Effector memory CD4-positive, alpha-beta T cell (primary cell): ENCODE measurements at places on chromosomes 2 and 18.

DNA sequence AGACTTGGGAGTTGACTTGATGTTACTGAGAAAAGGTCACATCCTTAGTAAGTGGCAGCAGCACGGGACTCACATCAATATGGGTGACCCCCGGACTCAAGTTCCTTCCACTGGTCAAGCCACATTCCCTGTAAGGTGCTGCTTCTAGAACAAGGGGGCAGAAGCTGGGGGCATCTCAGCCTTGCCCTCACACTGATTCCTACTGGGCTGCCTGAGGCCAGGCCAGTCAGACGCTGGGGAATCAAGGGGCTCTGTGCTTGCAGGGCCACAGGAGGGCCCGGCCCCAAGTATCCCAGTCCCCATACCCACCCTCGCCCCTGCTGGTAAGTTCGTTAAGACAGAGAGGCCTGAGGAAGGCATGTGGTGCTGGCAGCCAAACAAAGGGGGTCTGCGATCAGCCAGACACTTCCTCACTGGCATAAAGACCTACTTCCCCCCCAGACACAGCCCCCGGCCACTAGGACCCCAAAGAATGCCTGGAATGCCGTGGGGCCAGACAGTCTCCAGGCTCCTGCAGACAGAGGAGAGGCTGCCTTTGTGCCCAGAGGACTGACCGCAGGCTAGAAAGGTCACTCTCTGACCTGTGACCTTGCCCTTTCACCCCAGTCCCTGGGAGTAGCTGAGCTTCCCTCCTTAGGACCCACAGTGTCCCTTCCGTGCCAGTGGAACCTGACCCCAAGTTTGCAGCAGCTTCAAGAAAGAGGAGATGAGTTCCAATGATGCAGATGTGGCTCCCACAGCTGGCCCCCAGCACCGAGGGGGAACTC lies 83.6 kb downstream of the HS1BP3 start:
- no peak for DNase-seq

DNA sequence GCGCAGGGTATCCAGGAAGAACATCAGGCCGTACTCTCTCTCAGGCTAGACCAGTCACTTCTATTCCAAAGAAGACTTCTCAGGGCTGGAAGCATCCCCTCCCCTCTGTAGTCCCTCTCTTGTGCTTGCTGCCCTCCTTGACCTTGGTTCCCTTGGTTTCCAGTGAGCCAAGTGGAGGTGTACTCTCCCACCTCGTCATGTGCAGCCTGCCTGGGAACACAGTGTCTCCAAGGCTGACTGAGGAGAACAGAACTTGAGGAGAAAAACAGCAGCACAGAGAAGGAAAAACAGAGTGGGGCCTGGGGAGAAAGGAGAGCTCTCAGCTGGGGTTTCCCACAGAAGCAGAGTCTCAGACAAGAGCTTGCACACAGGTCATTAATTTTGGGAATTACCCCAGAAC lies 52.7 kb downstream of the HAUS1 start:
- no peak for DNase-seq

GRCh38 chr2:139805441-139805840 lies 1025.3 kb upstream of the NXPH2 start:
- DNase-seq, result no peak

- no peak for DNase-seq
Measured at GRCh38 chr2:54545702-54546450, 89.7 kb downstream of the SPTBN1 start.

DNA sequence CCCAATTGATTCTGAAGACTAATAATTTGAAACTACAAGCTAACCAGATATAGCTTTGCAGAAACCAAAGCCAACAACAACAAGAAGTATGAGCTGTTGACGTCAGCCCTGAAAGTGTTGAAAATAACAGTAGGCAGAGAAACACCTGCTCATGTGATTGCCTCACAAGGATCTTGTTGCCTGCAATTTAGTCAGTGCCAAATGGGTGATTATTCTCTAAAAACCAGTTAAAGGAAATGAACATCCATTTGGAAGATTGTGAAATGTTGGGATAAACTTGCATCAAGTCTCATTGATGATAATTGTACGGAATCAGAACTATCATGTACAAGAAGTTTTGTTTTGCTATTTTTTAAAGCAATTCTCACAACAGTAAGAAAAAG lies 2.8 kb downstream of the CYTIP start:
- no peak for DNase-seq

DNA sequence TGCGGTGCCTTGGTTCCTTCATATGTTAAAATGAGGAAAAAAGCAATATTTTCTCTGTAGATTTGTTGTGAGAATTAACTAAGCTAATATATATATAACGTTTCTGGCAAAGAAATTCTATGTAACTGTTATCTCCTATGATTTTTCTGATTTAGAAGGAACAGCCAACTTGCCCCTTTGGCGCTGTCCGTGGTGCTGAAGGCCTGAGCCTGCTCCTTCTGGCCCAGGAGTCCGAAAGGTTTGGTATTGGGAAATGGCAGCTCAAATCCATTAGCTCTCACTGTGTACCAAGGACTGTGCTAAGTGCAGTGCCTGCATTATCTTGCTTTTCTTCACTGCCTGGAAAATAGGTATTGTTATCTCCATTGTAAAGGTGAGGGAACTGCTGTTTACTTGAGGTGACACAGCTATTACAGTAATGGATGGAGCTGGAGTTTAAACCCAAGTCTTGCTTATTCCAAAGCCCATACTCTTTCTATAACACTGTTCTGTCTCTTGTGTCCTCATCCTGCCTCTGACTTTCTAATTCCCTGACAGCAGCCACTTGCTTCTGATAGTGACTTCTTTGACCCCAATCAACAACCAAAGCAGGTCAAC lies 52.2 kb downstream of the C1QL2 start:
- DNase-seq, result no peak

- DNase-seq, result no peak
Measured at GRCh38 chr2:80896576-80896975, 592.0 kb upstream of the LRRTM1 start.

- DNase-seq, result no peak
Measured at GRCh38 chr2:100043891-100044255, 98.5 kb downstream of the AFF3 start.

GRCh38 chr18:44592639-44593038 lies 88.0 kb upstream of the SETBP1 start:
- no peak for DNase-seq

DNA sequence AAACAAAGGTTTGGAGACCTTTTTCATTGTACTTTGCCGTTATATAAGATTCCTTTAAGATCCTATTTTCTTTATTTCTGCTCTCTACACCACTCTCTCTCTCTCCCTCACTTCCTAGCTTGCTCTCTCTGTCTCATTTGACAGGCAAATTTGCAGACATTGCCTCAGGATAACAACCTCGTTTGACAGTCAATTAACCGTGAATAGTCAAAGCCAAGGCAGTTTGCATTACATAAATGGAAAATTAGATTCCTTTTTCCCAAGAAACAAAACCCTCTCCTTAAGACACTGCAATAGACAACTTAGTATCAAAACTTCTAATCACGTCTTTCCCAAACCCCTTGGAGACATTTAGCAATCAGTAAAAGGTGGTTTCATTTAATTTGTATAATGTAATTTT lies 7.4 kb downstream of the SKOR2 start:
- DNase-seq, result no peak

GRCh38 chr18:23835506-23835905 lies 146.3 kb downstream of the LAMA3 start:
- DNase-seq, result no peak

DNA sequence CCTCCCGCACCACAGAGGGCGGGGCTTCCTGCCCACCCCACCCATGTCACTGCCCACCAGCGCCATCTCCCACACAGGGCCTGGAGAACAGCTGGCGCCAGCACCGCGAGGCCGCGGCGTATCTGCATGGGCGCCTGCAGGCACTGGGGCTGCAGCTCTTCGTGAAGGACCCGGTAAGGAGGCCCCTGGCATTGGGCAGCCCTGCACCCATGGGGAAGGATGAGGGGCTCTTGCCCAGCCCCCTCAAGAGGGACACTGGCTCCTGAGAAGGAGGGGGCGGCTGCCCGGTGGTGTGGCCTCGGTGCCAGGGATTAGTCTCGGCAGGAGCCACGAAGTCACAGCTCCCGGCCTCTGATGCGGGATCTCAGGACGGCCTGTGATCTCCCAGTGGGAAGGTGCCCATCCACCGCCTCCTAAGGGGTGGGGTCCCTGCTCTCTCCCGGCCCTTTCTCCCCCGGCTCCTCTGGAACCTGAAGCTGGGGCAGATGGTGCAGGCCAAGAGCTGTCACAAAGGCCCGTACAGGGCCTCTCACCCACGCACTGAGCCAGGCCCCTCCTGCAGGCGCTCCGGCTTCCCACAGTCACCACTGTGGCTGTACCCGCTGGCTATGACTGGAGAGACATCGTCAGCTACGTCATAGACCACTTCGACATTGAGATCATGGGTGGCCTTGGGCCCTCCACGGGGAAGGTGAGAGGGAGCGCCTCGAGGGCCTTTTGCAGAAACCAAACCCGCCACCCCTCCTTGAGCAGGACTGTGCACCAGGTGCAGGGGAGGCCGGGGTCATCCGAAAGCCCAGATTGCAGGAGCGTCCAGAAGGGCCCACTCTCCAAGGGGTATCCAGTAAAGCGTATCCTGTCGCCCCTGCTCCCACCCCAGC lies 9.1 kb downstream of the AGXT start:
- DNase-seq, result no peak

GRCh38 chr18:24913507-24914170 lies 438.3 kb downstream of the ZNF521 start:
- DNase-seq, result no peak

DNA sequence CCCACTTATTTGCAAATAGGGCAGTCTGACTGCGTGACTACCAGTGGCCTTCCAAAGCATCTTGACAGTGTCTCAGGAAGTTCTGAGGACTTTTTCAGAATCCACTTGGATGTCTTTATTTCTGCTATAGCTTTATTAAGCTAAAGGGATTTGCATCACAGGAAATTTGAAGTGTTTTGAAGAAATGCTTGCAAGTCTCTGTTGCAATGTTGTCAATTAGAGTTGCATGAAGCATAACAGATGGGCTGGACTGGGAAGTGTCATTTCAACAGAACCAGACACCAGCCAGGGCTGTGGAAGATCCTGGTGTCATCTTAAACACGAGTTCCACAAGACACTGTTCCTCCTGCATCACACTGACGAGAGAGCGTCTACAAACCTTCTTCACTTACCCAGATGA lies 224.5 kb downstream of the EN1 start:
- no peak for DNase-seq
